WERI-Rb-1 (cell line): ENCODE measurements at places on chromosomes 6 and 20.
A peak's percentile ranks its signal among the peaks of the same experiment; 100 is the strongest.

- DNase-seq, result no peak
These were observed 107.1 kb downstream of the COL12A1 start for GRCh38 chr6:75098709-75099108.

GRCh38 chr20:17177341-17177740 is 49.5 kb upstream of the PCSK2 start:
- DNase-seq, result peak; percentile 21

GRCh38 chr6:137717074-137718073 is 149.7 kb upstream of the TNFAIP3 start:
- no peak for DNase-seq

DNA sequence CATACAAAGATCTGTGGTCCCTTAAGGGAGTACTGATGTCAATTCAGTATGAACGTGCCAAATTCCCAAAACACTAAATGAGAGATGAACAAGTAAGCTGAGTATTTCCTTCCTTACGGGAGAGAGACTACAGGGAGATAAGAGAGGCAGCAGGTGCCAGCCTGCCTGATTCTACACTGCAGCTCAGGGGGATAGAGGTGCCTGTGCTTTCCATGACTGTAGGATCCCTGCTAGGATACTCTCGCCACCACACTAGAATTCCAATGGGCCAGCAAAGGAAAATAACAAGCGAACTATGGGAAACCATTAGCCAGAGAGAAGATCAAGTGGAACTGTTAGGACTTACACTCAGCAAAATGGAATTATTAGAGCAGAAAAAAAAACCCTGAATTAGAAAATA is 198.5 kb upstream of the BTBD3 start:
- DNase-seq, result no peak

GRCh38 chr20:3013771-3014170 is 29.7 kb upstream of the GNRH2 start:
- no peak for DNase-seq

- DNase-seq, result no peak
These were observed 41.3 kb upstream of the PLCB4 start for GRCh38 chr20:9027626-9028025.

- DNase-seq, result no peak
These were observed 43.6 kb upstream of the TMEM170B start for GRCh38 chr6:11493974-11494373.

GRCh38 chr20:43442282-43442880 is 15.3 kb upstream of the SRSF6 start:
- no peak for DNase-seq

DNA sequence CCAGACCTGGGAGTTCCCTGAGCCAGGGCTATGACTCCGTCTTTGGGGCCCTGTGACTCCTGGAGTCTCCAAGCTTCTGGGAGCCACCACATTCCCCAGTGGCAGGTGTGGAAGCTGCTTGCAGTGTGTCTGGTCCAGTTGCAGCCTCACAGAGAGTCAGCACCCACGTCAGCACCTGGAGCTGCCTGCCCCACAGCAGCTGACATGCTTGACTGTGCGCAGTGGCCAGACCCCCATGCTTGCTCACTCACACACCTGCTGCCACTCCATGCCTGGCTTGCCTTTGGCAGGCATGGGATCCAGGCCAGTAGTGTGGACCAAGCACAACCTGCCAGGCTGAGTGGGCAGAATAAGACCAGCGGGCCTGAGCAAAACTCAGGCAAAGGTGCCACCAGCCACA is 31.0 kb upstream of the ASIP start:
- no peak for DNase-seq

DNA sequence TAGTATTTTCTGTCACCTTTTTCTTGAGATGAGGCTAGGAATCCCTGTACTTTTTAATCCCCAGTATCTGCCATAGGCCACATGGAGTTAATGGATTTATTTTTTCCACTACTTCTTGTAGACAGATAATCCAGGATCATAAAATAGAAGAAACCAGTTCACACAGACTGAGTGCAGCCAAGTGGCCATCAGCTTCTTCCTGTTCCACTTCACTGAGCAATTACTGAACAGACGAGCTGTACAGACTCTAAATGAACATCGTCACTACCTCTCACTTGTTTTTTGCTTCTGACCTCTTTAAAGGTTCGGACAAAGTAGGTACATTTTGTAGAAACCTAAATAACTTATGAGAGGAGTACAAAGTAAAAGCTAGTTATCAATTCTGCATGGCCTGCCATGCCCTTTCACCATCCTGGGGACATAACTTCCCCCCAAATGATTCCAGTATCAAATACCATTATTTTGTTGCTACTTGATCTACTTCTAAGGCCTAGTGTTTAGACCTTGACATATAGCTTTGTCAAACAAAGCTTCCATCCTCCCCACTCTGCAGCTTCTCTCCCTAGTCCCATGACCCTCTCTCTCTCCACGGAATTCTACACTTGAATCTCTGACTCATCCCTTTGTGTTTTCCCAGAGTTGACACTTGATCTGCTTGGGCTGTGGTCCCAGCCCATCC is 34.4 kb upstream of the ARHGAP18 start:
- DNase-seq, result peak; percentile 12

- DNase-seq, result no peak
These were observed 39.3 kb downstream of the LRRC1 start for GRCh38 chr6:53834132-53834531.

- no peak for DNase-seq
These were observed 81.5 kb downstream of the SULF2 start for GRCh38 chr20:47703748-47704147.

DNA sequence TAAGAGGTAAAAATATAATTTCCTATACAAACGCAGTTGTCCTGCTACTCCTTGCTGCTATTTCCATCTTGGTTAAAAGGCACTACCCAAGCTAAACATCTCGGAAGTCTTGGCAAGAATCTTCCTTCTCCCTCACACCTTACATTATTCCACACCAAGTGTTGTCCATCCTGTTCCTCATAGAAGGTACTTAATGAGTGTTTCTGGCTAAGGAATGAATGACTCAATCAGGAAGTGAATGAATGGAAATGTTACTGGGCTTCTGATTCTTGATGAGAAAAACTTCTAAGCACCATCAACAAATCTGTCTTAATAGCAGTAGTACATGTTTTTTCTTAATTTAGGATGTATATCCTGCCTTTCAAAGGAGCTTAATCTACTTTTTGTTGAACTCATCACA is 40.6 kb upstream of the RSPO3 start:
- no peak for DNase-seq

DNA sequence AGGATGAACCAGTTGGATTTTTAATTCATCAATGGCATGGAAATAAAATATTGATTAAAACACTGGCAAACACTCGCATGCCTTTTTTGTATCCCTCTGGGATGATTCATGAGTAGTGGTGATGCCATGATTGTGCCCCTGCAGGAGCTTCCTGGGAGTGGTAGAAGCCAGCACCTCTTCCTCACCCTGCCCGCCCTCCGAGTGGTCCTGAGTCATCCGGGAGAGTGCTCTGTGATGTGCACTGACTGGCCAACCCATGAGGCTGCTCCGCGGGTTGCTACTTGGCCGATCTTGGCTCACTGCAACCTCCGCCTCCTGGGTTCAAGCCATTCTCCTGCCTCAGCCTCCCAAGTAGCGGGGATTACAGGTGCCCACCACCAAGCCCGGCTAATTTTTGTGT is 27.4 kb downstream of the GJA10 start:
- no peak for DNase-seq

GRCh38 chr6:156554160-156554559 is 223.0 kb upstream of the ARID1B start:
- no peak for DNase-seq

DNA sequence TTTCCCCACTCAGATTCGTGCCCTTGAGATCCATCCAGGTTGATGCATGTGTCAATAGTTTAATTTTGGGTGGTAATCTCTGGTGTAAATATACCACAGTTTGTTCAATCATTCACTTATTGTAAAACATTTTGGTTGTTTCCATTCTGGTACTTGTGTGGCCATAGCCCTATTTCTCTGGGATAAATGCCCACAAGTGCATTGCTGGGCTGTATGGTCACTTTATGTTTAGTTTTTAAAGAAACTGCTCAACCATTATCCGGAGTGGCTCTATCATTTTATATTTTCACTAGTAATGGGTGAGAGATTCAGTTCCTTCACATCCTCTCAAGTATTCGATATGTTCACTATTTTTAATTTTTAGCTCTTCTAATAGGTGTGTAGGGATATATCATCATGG is 60.7 kb upstream of the RNF24 start:
- DNase-seq, result no peak

DNA sequence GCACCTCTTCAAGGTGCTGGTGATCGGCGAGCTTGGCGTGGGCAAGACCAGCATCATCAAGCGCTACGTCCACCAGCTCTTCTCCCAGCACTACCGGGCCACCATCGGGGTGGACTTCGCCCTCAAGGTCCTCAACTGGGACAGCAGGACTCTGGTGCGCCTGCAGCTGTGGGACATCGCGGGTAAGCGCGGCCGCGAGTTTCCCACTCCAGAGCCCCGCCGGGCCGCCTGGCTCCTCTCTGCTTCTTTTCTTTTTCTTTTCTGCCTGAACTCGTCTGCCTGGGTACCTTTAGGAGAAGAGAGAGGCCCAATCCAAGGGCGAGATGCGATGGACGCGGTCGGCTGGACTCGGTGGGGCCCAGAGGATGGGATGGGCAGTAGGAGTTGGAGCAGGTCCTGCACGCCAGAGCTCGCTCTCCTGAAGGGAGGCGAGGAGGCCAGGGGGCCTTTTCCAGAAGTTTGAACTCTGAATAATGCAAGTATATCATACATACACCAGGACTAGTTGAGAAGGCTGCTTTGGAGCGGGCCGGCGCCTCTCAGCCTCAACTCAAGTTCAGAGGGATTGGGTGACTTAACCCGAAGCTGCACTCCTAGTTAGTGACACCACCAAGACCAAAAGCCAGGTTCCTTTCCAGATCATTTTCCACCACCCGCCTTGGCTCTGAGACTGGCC is 445 bp downstream of the RAB32 start:
- no peak for DNase-seq

- DNase-seq, result peak; percentile 65
These were observed at the start of gene ARFGEF3 for GRCh38 chr6:138161338-138162110. TSS of gene ARFGEF3 (plus strand) at chr6:138161939. CDS start at chr6:138162087, 148 bp downstream.

- no peak for DNase-seq
These were observed 36.8 kb upstream of the CLIC5 start for GRCh38 chr6:46052479-46052878.

- DNase-seq, result no peak
These were observed 70.5 kb downstream of the AKAP12 start for GRCh38 chr6:151310279-151310678.

DNA sequence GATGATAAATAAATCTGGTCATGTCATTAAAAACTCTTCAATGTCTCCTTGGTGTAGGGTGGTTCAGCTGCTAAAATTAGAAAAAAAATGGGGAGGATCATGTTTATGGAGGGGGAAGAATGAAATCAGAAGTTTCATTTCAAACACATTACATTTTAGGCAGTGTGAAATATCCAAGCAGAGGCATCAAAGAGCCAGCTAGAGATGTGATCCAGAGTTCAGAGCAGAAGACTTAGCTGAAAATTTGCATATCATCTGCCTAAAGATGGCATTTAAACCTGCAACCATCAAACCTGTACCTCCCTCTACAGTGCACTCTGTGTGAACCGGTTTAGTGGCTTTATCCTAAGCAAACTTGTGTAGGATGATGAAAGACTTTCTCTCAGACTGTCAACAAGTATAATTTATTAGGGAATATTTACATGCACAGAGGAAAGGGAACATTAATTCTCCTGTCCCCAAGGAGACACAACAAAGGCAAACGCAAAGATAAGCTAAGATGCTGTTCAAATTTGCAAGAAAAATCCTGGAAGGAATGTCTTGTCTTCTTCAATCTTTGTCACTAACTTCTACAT is 84.8 kb upstream of the PLEKHG1 start:
- DNase-seq, result no peak

DNA sequence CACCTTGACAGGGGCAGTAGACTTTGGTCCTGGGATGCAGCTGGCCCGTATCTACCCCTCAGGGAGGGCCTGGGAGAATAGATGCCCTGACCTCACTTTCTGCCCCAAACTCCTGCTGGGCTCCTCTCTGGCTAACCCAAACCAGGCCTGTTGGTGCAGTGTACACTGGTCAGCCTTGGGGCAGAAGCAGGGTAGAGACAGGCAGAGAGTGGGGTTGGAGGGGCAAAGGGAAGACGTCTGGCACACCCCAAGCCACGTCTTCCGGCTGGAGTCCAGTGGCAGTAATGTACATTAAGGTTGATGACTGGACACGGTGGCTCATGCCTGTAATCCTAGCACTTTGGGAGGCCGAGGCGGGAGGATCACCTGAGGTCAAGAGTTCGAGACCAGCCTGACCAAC is 9.3 kb downstream of the DDR1 start:
- no peak for DNase-seq

- DNase-seq, result no peak
These were observed 51.1 kb downstream of the FGD2 start for GRCh38 chr6:37056439-37057127.
